ENCODE measurements at places on chromosomes 11 and 22.

GRCh38 chr11:57339328-57339727 is 1.2 kb downstream of the P2RX3 start:
- no peak for DNase-seq

DNA sequence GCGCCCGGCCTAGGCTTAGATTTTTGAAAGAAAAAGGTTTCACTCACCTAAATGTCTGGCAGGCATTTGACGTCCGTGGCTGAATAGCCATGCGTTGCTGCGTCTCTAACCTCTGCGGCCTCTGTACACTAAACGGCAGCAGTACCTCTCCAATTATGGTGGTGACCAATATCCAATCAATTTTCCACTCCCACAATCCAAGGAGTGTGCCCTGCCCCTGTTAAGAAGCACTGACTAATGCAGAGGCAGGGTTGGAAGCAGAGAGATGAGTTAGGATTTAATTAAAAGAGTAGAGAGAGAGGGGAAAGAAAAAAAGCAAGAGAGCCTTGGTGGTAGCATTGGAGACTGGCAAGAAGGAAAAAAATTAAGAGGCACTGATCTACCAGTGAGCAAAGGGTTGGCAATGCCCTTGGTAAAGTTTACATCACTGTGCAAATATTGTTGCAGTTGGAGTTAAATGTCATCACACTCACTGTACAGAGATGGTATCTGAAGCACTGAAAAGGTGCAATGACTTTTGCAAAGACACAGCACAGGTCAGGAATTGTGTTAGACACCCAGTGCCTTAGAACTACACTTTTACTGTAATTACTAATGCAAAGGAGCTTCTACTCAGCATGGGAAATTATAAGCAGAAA is 526.7 kb downstream of the NTM start:
- no peak for DNase-seq

- no peak for DNase-seq
These were observed 339.0 kb downstream of the METTL15 start for GRCh38 chr11:28447226-28447625.

DNA sequence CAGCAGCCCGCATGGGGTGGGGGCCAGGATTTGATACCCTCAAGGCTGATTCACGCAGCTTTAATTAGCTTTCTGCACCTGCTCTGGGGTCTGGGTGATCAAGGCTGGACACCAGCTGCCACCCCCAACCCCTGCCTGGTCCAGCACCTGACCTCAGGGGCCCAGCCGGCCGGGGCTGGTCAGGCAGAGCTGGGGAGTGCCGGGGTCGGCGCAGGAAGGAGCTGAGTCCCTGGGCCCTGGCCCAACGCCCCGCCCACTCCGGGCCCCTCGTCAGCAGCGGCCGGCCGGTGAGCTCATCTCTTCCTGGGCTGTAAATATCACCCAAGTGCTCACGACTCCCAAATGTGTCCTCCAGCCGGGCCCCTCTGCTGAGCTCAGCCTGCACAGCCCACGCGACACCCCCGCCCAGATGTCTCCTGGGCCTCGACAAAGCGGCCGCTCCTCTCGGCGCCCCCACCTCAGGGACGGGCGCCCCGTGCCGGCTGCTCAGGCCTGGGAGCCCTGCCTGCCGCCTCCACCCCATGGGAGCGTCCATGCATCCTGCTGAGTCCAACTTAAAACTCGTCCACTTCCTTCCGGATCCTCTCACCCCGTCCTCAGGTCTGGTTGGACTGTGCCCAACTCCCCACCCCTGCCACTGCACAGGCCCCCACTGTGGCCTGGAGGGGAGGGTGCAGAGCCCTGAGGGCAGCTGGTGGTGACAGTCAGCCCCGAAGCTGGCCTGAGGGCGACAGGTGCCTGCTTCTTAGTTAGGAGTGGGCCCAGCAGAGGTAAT is 29.0 kb downstream of the RTN4R start:
- DNase-seq = no peak

GRCh38 chr11:77497368-77497767 is 23.5 kb upstream of the PAK1 start:
- DNase-seq = no peak

DNA sequence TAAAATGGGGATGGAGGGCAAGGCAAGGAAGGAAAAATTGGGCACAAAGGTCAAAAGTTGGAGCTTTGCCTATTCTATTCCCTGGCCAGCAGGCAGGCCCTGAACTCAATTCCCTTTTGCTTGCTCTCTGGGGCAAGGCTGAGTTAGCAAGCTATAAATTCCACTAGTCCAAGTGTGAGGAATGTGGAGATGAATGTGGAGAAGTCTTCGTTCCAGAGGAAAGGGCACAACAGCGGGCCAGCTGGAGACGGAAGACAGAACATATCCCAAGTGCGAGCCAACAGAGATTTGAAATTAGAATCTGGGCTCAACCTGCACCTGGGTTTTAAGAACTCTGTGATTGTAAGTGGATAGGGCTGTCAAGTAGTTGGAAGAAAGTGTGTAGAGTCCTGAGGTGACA is 29.5 kb upstream of the FZD4 start:
- DNase-seq = no peak

GRCh38 chr22:38122616-38123015 is 12.1 kb upstream of the BAIAP2L2 start:
- no peak for DNase-seq

- DNase-seq = no peak
These were observed 46.8 kb downstream of the SLN start for GRCh38 chr11:107665018-107665417.

- no peak for DNase-seq
These were observed 294.5 kb downstream of the BRD1 start for GRCh38 chr22:49532869-49533802.

DNA sequence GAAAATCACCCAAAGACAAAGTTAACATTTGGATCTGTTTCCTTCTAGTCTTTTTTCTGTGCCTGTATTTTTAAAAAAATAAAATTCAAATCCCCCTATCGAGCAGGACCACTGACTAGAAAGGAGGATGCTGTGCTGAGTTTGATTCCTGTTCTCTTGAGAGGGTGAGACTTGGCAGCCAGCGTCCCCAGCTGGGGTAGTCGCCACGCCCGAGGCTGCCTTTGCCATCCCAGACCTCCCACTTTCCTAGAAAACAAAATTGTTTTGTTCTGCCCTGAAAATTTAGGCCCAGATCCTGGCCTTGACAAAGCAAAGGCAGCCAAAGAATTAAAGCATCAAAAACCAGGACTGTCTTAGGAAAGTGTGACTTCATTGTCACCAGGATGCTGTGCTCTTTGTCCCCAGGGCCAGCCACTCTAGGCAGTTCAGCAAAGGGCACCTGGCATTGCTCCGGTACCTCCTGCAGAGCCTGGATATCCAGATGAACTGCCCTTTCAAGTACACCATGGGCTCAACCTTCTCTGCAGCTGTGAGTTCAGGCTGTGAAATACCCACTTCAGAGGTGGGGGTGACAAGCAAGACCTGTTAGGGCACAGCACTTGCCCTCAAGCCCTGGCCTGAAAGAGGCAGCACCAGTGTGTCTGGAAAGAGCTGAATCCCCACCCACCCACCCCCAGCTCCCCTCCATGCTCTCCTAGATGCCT is 44.6 kb downstream of the KCNQ1OT1 start:
- DNase-seq = no peak

GRCh38 chr22:25334162-25334490 is 114.7 kb downstream of the CRYBB2 start:
- peak; percentile 61 for DNase-seq

DNA sequence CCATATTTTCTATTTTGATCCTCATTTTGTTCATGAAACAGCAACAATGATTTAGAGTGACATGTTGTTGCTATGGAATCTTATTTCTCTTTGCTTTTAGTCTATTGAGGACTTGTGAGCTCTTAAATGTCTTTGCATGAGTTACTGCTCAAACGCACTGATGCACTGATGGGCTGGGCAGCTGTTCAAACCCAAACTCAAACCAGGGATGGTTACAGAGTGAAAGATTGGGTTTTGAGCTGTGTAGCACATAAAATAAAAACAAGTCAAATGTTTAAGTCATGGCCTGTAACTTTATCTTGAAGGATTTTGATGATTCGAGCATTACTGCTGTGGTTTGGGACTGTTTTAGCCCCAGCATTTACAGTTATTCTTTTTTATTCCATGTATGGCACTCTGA is 20.1 kb upstream of the NCAM1 start:
- DNase-seq = no peak

GRCh38 chr22:22122348-22123117 is 122.1 kb upstream of the VPREB1 start:
- no peak for DNase-seq

DNA sequence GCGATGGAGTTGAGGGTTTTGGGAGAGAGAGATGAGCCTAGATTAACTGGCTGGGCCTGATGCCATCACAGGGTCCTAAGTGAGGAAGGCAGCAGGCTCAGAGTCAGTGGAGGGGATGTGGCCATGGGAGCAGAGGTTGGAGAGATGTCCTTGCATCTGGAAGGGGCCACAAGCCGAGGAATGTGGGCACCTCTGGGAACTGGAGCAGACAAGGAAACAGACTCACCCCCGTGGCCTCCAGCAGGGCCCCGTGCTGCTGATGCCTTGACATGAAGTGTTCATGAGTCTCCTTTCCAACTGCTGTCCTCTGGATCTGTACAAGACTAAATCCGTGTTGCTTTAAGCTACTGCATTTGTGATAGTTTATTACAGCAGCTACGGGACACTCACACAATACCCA is 49.2 kb downstream of the SHISAL1 start:
- no peak for DNase-seq

GRCh38 chr22:25837288-25837900 is 95.4 kb downstream of the MYO18B start:
- no peak for DNase-seq

DNA sequence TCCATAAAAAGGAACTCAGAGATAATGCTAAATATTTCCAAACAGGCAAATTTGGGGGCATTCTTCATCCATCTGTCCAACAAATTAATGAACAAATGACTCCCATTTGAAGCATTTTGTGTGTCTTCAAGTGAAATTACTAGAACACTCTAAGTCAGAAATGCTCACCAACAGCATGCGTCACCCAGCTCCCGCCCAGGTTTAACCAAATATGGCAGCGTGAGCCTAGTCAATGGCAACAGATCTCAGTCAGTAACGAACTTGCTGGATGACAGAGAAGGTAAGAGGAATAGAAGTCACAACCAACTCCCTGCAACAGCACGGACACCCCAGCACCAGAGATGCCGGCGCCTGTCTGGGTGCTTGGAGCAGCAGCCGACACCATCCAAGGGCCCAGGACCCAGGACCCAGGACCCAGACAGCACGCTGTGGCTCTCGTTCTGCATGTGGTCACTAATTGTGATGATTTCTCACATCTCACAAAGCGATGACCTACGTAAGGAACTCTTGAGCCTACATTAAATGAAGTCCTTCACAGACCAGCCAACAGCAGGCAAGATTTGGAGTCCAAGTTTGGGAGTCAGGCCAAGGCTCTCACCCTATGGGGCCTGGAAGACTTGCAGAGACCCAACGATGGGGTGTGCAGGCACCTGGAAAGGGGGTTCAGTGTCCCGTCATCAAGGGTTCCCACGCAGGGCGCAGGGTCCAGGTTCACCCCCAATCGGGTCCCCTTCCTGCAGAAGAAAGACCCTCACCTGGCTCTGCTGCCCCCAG is 556.9 kb downstream of the BRD1 start:
- DNase-seq = no peak

DNA sequence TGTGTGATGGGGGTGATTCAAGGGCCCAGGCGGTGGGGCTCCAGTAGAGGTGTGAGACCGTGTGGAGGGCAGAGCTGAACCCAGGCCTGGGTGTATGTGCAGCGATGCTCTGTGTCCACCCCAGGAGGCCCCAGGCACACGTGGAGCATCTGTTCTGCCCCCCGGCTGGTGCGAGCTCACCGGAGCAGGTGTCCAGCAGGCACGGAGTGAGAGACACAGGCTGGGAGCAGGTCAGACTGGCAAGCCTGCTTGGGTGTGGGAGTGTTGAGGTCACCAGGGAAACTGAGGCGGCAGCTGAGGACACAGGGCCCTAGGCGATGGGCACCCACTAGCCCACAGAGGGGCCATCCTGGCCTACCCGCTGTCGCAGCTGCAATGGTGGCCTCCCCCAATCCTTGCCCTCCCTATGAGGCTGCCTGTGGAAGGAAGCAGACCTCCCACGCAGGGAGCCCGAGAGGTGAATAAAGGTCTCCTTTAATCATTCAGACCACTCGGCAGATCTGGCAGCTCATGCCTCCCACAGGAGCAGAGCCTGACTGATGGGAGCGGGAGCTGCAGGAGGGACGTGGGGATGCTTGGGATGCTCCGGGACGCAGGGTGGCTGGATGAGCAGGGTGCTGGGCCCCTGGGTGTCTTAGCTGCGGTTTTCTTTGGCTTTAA is 1165.1 kb downstream of the BRD1 start:
- no peak for DNase-seq

GRCh38 chr11:26078231-26078821 is 253.6 kb upstream of the ANO3 start:
- no peak for DNase-seq

DNA sequence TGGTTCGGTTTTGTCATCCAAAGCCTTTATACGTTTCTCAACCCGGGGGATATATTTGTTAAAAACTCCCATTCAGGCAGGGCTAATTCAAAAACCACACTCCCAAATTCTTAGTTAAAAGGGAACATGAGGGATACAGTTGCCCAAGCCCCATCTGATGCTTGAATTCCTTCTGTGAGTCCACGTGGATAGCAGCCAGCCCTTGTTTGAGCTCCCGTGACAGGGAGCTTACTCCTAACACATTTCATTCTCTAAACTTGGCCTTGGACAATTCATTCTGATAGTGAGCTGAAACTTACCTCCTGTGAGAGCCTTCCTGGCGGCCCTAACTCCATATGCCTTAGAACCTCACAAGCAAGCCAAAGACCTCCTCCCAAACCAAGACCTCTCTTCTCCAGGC is 357.5 kb downstream of the TENM4 start:
- DNase-seq = no peak

DNA sequence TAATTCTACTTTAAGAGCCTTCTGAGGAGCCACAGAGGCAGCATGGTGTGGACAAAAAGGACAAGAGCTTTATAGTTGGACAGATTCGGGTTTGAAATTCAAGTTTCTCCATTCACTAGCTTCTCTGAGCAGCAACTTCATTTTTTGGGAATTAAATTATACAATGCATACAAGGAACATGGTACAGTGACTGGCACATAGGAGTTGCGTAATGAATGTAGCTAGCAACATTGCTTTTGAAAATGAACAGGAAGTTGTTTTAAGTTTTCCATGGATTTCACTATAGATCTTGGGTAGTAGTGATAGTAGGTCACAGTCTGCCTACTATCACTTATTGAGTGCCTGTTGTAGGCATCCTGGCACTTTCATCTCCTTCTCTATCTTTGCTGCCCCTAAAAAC is 41.0 kb upstream of the BMAL1 start:
- no peak for DNase-seq

- no peak for DNase-seq
These were observed 4.0 kb upstream of the NRXN2 start for GRCh38 chr11:64726867-64727530.

DNA sequence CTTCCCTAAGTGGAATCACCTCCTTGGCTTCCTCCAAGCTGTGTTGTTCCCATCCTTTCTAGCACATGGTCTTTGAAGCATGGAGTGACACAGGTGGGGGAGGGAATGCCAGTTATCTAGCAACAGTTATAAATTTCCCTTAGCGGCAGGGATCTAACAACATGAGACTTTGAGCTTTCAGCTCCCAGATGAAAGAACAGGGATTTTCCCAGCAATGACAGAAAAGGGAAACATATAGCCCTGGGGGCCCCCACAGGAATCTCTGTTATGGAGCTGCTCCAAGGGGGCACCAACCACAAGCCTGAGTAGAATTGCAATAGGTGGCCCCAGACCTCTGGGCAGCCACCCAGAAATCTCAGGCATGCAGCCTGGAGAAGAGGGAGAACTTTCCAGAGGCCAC is 163.0 kb downstream of the GRIK4 start:
- no peak for DNase-seq

- no peak for DNase-seq
These were observed 1256.6 kb upstream of the CNTN5 start for GRCh38 chr11:97764193-97764592.

- peak; percentile 17 for DNase-seq
These were observed 456 bp upstream of the PARVB start for GRCh38 chr22:44023404-44024287.
